Hematopoietic multipotent progenitor cell treated with erythropoietin and hydrocortisone succinate and interleukin-3 and kit ligand, for 4 days (in vitro differentiated cells): ENCODE measurements at places on chromosomes 13 and 19.

- DNase-seq = no peak
Measured at GRCh38 chr13:48038761-48039160, 1.2 kb downstream of the NUDT15 start.

GRCh38 chr19:11204943-11205349, 7.6 kb upstream of the KANK2 start:
- peak; percentile 92 for DNase-seq

DNA sequence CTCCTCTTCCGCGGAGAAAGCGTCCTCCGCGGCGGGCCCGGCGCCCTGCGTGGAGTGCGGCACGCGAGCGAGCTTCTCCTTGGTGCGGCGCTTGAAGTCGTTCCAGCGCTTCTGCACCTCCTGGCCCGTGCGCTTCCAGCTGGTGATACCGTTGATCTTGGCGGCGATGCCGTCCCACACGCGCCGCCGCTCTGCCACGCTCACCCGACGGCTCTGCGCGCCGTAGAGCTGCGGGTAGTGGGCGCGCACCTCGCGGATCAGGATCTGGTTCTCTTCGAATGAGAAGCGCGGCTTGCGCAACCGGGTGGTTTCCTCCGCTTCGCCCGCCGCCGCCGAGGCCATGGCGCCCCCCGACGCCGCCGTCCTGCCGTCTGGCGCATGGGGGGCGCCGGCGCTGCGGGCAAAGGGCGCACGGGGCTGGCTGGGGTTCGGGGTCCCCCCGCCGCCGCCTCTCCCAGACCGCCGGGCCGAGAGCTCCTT, 941 bp downstream of the MYPOP start:
- DNase-seq = peak; percentile 79

DNA sequence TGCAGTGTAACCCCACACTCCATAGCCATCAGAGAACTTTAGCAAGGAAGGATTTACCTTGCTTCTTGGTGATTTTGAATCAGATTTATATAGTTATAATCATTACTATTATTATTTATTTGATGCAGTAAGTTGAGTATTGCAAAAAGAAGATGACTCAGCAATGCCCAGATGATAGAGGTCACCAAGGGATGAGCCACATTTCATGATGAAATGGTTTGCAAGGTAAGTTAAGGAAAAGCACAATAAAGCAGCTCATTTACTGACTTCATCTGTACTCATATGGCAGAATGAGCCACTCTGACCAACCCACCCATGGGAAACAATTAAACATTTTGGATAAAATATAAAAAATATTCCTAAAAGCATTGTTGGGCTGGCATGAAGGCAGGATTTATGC, 59.1 kb downstream of the AKAP11 start:
- no peak for DNase-seq

GRCh38 chr19:8416796-8417195, 3.7 kb downstream of the MARCHF2 start:
- peak; percentile 51 for DNase-seq

- no peak for DNase-seq
Measured at GRCh38 chr19:3507371-3508120, 1.4 kb downstream of the FZR1 start.

GRCh38 chr19:46610851-46611770, 10.0 kb downstream of the CALM3 start:
- DNase-seq = peak; percentile 43
